ENCODE measurements at places on chromosomes 7 and 10.

GRCh38 chr7:147279514-147279913 is 1162.9 kb downstream of the CNTNAP2 start:
- no peak for DNase-seq

DNA sequence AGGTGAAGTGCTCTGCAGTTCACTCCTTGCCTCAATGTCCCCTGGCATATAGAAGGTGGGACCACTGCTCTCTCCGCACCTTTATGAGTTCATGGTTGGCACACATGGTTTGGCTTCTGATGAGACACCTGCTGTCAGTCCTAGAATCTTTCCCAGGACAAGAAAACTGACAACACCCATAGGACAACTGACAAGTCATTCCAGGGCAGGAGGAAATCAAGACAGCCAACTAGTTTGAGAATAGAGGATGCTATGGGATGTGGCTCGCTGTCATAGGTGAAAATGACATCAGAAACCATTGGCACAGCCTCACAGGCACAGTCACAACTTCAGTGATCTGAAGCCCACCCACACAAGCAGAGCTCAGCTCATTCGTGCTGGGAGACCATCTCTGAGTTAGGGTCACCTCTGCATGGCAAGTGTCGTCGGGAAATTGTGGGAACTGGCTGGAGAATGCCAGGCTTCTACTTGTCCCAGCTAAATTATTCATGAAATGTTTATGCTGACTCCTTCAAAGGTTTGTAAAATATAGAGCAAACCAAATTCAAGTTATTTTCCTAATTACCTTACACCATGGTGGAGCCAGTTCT is 762.4 kb downstream of the GRID1 start:
- no peak for DNase-seq

DNA sequence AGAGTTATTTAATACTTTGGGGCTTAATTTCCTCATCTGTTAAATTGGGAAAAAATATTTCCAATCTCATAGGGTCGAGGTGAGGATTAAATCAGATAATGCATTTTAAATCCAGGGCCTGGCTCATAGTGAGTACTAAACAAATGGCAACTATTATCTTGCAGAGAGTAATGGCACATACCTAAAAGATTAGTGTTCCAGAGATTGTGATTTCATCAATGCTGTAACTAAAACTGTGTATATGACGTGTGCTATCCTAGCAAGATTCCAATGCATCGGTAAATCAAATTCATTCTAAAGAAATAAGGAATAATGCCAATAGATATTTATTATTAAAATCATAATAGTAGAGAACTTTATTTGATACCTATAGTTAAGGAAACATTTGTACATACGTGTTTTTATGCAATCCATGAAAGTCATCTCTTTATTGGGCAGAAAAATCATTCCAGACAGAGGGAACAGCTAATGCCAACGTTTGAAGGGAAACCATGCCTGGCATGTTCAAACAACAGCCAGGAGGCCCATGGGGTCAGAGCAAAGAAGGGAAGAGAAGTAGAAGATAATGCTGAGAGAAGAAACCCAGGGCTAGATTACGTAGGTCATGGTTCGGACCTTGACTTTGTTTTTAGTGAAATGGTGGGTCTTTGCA is 174.8 kb upstream of the AGR3 start:
- no peak for DNase-seq

GRCh38 chr10:91197127-91197526 is 23.3 kb upstream of the PCGF5 start:
- DNase-seq = no peak

GRCh38 chr10:58780476-58780875 is 267.8 kb downstream of the BICC1 start:
- DNase-seq = no peak

GRCh38 chr7:116717137-116717536 is 45.1 kb downstream of the MET start:
- DNase-seq = no peak

DNA sequence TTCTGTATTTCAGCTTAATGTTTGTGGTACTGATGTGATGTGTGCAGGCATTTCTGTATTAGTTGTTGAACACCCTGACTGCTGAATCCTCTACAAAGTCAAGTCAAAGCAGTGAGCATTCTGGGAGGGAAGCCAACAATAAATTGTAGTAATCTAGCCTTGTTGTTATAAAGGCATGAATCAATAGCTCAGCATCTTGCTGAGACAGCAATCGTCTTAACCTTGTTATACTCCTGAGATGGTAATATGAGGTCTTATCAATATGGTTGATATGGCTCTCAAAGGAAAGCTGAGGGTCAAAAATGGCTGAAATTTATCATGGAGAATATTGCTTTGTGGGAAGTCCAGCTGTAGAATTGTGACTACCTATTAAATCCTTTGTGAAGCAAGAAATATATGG is 299.4 kb downstream of the DNAJB9 start:
- no peak for DNase-seq

DNA sequence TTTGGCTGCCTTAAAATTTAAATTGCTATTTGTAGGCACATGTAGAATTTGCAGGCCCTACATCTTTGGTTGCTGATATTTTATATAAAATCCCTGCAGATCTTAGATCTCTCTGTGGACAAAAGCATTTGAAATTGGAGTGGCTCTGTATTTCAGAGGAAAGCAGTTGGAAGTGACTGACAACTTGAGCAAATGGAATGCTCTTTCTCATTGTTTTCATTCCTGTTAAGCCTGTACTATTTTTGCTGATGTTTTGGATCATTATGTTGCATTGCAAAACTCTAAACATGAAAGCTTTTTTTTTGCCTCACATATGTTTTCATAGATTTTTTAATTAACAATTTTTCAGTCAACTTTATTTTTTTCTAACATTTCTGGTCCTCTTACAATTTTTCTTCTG is 251.2 kb upstream of the MDFIC start:
- no peak for DNase-seq

DNA sequence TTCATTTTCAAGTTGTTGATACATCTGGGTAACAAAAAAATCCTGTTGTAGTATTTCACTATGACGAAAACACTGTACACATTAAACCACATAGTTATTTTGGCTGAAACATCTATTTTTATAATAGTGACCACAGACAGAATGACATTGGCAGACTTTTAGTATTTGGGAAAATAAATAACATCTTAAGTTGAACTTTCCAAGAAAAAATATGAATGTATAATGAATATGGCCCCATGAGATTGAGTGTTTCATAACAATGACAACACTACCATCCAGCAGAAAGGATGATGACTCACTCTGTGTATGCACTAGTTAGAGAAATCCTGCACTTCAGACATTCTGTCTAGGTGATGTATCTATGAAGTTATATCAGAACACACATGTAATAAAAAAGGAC is 118.1 kb downstream of the SEMA3D start:
- DNase-seq = peak; percentile 6

DNA sequence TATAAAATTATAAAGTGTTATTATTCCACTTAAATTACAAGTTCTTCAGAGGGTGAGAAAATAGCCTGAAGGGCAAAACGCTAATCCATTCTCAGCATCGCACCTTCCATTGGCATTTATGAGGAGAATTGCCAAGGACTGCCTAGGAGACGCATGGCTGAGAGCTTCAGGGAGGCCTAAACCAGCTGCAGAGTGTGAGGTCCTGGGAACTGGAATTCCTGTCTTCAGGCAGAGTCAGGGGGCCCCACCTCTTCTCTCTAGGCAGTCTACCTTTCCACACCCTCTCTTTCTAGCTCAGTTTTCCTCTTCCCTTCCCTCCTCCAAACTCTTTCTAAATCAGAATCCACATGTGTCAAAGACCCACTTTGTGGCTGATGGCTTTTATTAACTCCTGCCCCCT is 35.3 kb downstream of the LRRC72 start:
- DNase-seq = no peak

- no peak for DNase-seq
Observed at GRCh38 chr10:14332903-14333302, 2.2 kb upstream of the FRMD4A start.

GRCh38 chr10:44696496-44696895 is 214.6 kb upstream of the TMEM72 start:
- DNase-seq = no peak

- DNase-seq = no peak
Observed at GRCh38 chr7:85765698-85766298, 578.9 kb upstream of the SEMA3D start.

DNA sequence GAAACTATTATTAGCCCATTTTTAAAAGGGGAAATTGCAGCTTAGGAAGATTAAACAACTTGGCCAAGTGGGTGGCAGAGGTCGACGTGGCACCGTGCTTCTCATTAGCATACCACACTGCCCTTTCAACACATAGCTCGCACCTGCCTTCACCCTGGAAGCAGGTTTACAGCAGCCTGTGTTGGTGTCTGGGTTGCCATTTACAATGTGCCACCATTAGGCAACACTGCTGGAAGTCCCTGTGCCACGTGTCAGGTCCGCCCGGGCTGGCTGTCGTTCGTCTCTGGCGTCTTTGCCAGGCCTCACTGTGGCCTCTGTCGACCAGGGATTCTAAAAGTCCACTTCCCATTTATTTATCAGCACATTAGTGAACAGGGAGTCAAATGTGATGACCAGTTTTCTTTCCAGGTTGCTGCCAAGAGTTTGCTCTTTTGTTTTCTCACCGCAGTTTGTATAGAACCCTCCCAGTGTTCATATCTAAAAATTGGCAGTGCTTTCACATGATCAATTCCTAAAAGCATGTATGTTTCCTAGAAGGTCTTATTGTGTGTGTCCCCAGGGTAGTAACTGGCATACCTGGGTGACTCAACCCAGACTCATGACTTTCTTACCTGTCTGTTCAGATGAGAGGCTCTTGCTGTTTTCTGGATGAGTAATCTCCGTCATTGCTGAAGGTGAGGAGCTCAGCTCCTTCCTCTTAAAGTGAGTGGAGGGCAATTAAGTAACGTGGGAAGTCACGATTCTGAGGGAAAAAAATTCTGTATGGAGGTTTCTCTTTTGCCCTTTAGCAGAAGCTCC is 9.2 kb downstream of the INSIG1 start:
- no peak for DNase-seq

DNA sequence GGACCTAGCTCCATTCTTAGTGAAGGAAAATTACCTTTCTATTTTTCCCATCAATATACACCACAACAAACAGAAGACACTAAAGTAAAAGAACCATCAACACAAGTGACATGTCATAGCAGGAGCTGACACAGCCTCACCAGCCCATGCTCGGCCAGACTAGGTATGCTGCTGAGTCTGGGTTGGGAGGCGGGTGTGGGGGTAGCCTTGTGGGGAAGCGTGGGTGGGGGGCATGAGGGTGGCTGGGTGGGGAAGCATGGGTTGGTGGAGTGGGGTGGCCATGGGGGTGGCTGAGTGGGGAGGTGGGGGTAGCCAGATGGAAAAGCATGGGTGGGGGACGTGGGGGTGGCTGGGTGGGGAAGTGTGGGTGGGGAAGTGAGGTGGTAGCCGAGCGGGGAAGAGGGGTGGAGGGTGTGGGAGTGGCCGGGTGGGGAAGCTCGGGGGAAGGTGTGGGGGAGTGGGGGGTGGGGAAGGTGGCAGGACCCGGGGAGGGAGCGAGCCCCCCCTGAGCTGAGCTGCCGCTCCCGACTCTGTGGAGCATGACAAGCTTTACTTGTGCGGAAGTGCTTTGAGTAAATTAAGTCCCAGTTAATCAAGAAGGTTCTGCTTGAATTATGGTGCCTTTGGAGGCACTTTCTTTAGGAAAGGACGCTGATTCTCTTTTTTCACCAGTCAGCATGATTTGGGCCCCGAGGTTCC is 294.6 kb upstream of the ZNF32 start:
- no peak for DNase-seq

- DNase-seq = no peak
Observed at GRCh38 chr7:139094596-139094995, 14.9 kb downstream of the ZC3HAV1 start.

DNA sequence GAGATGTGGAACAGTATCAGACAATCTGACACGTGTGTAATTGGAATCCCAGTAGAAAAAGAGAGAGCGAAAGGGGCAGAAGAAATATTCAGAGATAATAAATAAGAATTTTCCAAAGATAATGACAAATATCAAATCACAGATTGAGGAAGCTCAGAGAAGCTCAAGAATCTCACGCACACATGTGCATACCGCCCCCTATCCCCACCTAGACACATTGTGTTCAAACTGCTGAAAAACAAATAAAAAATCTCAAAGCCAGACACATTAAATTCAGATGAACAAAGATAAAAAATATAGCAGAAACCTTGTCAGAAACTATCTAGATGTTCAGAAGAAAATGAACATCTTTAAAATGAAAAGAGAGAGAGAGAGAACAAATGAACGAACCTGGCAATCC is 17.2 kb downstream of the SFR1 start:
- peak; percentile 36 for DNase-seq

- peak; percentile 22 for DNase-seq
Observed at GRCh38 chr7:1290026-1290678, 57.5 kb downstream of the UNCX start.

- no peak for DNase-seq
Observed at GRCh38 chr7:20191391-20191869, 25.8 kb downstream of the MACC1 start.

DNA sequence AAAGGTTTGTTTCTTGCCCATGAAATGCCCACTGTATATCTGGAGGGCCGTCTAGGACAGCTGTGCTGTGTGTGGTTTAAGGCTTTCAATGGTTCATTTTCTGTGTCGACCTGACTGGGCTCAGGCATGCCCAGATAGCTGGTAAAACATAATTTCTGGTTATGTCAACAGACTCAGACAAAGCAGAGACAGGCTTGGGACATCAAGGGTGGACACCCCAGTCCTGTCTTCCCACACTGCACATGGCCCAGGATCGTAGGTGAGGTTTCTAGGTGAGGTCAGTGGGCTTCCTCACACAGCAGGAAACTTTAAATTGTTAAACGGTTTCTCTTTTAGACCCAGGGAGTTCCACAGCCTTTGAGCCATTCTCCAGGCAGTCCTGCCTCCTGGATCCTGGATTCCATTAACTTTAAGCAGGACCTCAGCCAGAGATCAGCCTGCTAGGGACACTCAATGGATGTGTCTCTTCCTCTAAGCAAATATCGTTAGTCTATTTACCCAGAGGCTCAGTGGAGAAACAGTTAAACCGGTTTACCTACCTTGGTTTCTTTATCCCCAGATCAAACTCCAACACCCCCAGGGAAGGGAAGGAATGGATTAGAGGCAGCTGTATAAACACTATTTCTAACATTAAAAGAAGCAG is 66.4 kb downstream of the ST8SIA6 start:
- DNase-seq = no peak

- DNase-seq = no peak
Observed at GRCh38 chr7:20282959-20283358, 47.7 kb upstream of the ITGB8 start.

DNA sequence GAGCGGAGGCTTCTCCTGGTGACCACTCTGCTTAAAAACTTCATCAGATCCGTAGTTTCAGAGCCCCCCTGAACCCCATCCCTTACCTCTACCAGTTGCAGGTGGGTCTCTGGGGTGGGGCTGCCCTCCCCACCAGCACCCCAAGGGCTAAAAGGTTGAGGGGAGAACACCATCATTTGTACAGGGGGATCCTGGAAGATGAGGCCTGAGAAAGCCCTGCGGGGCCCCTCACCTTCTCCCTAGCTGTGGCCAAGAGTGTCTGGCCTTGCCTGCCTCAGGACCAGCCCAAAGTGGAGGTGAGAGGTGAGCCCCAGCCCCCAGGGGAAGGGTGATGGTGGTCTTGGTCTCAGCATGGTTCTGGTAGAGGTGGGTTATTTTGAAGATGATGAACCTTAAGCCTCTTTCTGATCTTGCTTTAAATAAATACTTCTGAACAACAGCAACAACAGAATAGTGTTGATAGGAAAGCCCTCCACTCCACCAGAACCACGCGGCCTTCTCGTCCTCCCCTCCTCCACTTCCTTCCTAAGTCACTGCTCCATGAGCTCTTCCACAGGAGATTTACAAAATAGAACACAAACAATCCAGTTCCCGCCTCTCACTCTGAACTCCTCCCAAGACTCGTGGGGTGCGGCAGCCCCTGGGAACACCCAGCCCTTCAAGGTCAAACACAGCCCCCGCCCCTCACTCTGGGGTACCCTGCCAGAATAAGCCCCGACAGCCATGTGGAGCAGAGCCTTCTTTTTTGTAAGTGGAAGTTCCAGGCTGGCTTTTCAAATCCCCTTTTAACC is 169.1 kb downstream of the EGFR start:
- no peak for DNase-seq
